ENCODE measurements at places on chromosomes 6 and 20.
A peak's percentile ranks its signal among the peaks of the same experiment; 100 is the strongest.

- DNase-seq, result no peak
These were observed 103.8 kb downstream of the NRSN1 start for GRCh38 chr6:24229696-24230405.

DNA sequence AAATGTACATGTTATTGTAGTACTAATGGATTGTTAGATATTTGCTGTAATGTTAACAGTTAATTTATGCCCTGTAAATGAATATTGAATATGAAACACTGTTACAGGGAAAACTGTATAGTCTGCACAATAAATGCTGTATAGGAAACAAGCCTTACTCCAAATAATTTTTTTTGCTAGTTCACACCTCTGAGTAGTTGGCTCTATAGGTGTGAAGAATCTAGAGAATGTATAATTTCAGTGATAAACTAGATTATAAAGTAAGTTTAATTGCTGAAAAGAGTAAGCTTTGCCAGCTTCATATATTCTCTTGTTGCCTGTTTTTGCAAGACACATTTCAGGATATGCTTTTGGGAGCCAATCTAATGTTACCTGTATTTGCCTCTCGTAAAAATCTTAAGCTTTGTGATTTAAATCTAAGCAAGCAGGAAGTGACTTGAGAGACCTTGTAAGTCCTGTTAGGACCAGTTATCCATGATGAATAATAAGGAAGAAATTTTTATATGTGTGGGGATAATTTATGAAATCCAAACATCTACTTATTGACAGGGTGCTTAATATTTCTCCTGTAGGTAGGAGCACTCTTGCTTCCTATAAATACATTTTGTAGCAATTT is 232.4 kb downstream of the ZFAND3 start:
- DNase-seq, result no peak

GRCh38 chr6:170017603-170018320 is 266.3 kb downstream of the ERMARD start:
- DNase-seq, result no peak

GRCh38 chr6:129598244-129599187 is 111.5 kb downstream of the ARHGAP18 start:
- peak; percentile 75 for DNase-seq

DNA sequence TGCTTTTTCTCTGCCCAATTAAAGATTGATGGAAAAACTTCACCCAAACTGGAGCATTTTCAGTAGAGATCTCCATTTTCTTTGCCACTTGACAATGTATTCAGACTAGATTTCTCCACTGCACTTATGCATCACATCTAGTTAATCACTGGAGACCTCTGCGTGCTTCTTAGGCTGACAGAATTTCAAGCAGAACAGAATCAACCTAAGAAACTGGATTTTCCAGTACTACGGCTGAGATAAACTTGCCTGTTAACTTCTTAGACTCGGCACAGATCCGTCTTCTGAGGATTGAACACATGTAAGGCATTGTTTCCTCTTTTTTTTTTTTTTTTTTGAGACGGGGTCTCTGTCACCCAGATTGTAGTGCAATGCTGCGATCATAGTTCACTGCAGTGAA is 139.2 kb downstream of the LRRC1 start:
- DNase-seq, result no peak

- DNase-seq, result no peak
These were observed 39.6 kb upstream of the MPC1 start for GRCh38 chr6:166422201-166422940.

DNA sequence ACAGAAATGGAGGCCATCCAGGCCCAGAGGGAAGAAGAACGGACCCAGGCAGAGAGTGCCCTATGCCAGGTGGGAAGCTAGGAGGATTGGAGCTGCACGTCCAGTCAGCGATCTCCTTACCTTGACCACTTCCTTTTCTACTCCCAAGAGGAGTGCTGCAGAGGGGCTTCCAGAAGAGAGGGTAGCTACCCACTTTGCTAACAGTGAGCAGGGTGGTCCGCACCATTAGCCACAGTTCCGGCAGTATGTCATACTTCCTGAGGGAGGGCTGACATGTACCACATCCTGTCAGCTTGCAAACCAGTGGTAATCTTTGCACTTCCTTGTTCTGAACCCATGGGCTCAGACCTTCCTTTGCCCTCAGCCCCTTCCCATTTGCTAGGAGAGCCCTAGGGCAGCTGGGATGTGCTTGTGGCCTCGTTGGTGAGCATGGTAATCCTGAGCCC is 35.4 kb downstream of the CEP250 start:
- DNase-seq, result peak; percentile 88

- no peak for DNase-seq
These were observed 153.6 kb downstream of the GMPR start for GRCh38 chr6:16392010-16392409.

DNA sequence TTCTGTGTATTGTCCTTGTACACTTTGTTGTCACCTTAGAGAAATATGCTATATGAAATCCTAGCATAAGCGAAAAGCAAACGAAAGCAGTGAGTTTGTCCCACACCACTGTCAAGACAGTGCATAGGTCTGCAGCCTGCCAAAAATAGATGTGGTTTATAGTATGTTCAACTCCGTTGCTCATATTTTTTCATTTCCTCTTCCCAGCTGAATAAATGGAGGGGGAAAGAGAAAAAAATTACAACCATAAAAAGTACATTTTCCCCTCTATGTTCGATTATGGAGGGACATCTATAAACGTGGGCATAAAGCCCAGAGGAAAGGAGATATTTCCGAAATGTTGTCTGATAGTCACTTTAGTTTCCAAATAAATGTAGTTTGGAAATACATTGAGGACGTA is 25.8 kb downstream of the PRL start:
- no peak for DNase-seq

- DNase-seq, result no peak
These were observed 108.2 kb downstream of the THEMIS start for GRCh38 chr6:127792616-127793015.

- DNase-seq, result peak; percentile 92
These were observed at the start of the genes KCTD20 and PXT1 for GRCh38 chr6:36442671-36443470. KCTD20 (plus strand) TSS chr6:36443000; CDS start chr6:36470098, 27,098 bp downstream. PXT1 (minus strand) TSS chr6:36442854; CDS start chr6:36426082, 16,772 bp downstream.

DNA sequence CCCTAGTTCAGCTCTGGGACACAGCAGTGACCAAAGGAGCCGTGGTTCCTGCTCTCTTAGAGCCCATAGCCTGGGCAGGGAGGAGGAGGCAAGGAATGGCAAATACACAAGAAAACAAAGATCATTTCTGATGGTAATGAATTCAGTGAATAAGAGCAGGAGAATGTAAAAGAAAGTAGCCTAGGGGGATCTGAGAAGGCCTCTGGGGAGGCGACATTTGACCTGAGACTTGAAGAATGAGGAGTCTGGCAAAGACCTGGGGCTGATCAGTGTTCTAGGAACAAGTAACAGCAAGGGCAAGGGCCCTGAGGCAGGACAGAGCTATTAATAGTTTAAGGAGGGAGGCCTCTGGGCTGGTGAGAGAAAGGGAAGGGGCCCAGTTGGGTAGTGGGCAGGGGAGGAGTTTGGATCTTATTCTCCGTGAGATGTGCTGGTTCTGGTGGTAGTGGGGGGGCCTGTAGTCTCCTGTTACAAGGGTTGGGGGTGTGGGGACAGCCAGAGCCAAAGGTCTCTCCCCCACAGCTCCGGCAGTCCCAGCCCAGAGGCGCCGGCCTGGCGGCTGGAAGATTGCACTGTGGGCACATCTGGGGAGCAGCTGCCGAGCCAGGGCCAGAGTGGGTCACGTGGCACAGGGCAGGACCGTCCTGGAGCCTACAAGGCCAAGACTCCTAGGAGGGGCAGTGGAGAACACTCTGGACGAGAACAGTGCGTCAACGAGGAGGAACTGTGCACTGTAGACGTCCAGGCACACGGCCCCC is 9.3 kb upstream of the ID1 start:
- DNase-seq, result no peak

GRCh38 chr20:59678288-59678687 is 73.9 kb downstream of the PHACTR3 start:
- DNase-seq, result no peak

GRCh38 chr6:65667916-65668656 is 38.9 kb downstream of the EYS start:
- no peak for DNase-seq

GRCh38 chr6:144534180-144534579 is 249.0 kb downstream of the UTRN start:
- no peak for DNase-seq

DNA sequence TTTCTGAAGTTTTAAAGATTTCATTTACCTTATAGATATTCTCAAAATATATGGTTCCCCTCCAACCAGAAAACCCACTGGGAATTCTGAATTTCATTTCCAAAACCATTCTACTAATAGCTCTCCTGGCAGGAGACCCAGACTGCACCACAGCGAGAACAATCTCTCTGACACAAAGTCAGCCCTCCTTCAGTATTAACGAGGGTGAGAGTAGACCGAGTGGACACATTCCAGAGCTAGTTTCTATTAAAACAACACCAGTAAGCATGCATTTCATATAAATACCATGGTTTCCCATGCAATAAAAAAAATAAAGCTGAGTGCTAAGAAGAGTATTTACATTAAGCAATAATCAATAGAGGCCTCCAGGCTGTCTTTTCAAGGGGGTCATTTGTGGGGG is 899.6 kb upstream of the SLC35B3 start:
- no peak for DNase-seq

GRCh38 chr6:5300206-5300764 is 39.0 kb downstream of the FARS2 start:
- no peak for DNase-seq

DNA sequence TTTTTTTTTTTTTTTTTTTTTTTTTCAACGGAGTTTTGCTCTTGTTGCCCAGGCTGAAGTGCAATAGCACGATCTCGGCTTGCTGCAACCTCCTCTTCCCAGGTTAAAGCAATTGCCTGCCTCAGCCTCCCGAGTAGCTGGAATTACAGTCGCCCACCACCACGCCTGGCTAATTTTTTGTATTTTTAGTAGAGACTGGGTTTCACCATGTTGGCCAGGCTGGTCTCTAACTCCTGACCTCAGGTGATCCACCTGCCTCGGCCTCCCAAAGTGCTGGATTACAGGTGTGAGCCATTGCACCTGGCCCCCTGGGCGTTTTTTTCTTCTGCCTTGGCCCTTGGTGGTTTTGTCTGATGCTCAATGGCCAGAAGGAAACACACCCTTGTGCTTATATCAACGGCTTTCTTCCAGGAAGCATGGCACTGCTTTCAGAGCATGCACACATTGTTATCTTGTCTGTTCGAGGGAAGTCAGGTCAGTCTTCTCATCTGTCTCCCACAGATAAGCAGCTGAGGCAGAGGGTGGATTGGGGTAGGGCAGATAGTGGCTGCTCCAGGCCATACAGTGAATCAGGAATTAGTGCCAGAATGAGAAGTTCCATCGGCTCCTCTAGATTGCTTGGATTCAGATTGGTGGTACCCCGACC is 203.1 kb downstream of the TSHZ2 start:
- no peak for DNase-seq

- no peak for DNase-seq
These were observed 5.7 kb upstream of the RBPJL start for GRCh38 chr20:45300961-45301360.

DNA sequence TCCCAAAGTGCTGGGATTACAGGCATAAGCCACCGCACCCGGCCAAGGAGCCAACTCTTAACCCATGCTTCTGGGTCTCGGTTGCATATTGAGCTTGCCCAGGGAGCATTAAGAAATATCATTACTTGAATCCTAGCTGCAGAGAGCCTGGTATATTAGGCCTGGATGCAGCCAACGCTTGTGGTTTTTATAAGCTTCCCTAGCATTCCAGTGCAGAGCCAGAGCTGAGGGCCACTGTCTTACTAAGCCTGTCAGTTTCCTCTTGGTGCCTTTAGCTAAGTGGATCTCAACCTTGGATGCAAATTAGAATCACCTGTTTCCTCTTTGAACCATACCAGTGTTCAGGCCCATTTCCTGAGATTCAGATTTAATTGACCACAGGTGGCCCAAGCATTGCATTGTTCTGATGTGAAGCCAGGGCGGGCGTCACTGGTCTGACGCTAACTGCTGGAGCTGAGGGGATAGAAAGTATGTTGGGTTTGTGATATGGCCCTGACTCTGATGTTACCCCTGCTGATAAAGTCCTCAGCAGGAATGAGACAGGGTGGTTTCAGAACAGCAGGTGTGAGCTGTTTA is 76.3 kb downstream of the BTBD3 start:
- no peak for DNase-seq

- DNase-seq, result no peak
These were observed 123.8 kb downstream of the TAF4 start for GRCh38 chr20:61941721-61942405.

GRCh38 chr6:105372142-105372848 is 30.6 kb downstream of the PREP start:
- DNase-seq, result no peak

GRCh38 chr6:12012038-12012557 is at the start of gene HIVEP1:
HIVEP1 (plus strand) TSS chr6:12012312; CDS start chr6:12015629, 3,317 bp downstream.
- DNase-seq, result no peak

DNA sequence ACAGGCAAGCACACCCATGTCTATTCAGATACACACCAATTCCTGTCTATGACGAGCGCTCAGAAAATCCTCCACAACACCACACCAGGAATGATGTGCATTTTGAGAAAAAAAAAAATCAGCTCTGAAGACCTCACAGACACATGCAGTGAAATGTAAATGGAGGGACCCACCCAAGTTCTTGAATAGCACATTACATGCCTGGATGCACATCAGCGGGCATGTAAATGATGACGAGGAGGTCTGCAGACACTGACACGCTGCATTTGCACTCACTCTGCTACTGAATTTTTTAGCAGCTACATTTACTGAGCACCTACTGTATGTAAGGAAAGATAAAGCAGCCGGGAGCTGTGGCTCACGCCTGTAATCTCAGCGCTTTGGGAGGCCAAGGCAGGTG is 14.7 kb downstream of the NRSN2 start:
- DNase-seq, result no peak

Measured in CD4-positive, CD25-positive, alpha-beta regulatory T cell (primary cell).